ENCODE measurements at places on chromosomes 1 and 21. TPM values are rescaled to one million over a fixed set of nuclear protein-coding genes. Genes with fewer than 3 reads are reported as not detected.

TMEM240 gene
- total RNA-seq, result 0.43 TPM

NCF2 gene
- total RNA-seq, result 2.3 TPM

FAM151A gene
- total RNA-seq, result not detected

IGSF9 gene
- total RNA-seq, result 0.26 TPM

TRIM67 gene
- 0.21 TPM for total RNA-seq

ACTN2 gene
- not detected for total RNA-seq

GFI1 gene
- 0.26 TPM for total RNA-seq

TCEA3 gene
- total RNA-seq, result 0.17 TPM

INSRR gene
- total RNA-seq, result not detected

PLA2G2A gene
- total RNA-seq, result not detected

OR2T2 gene
- total RNA-seq, result not detected
